ENCODE measurements at places on chromosomes 16 and 17. TPM values are rescaled to one million over a fixed set of nuclear protein-coding genes. Genes with fewer than 3 reads are reported as not detected.

Gene SNX20
- not detected for total RNA-seq

Gene HYDIN
- total RNA-seq: 0.30 TPM

Gene ABI3
- total RNA-seq: not detected

Gene PRR29
- total RNA-seq: 0.18 TPM

Gene CDH1
- total RNA-seq: 0.28 TPM

Gene CA5A
- not detected for total RNA-seq

Gene KRTAP2-1
- total RNA-seq: not detected
